Stimulated activated CD8-positive, alpha-beta memory T cell treated with anti-CD3 and anti-CD28 coated beads, Interleukin-4, amount 100 ng/mL, for 1 hour (primary cell): ENCODE measurements at places on chromosomes 5 and 9.

GRCh38 chr5:1507961-1508658, 15.7 kb downstream of the LPCAT1 start:
- no peak for DNase-seq

- DNase-seq = no peak
Observed at GRCh38 chr9:69019808-69020207, 5.9 kb upstream of the PRKACG start.

DNA sequence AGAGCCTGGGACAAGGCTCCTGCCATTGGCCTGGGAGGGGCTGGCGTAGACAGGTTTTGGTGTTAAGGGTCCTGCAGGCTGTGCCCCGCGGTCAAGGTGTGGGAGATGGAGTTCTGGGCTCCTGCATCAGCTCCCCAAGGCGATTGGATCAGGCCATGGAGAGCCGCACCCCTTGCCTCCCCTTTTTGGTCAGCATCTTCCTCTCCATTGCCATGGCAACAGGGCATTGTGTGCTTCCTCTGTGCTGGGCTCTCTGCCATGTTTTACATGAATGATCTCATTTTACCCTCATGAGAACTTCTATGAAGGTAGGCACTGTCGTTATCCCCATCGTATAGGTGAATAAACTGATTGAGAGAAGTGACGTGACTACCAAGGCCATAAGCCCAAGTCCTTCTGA, 344.3 kb upstream of the CLINT1 start:
- DNase-seq = no peak

DNA sequence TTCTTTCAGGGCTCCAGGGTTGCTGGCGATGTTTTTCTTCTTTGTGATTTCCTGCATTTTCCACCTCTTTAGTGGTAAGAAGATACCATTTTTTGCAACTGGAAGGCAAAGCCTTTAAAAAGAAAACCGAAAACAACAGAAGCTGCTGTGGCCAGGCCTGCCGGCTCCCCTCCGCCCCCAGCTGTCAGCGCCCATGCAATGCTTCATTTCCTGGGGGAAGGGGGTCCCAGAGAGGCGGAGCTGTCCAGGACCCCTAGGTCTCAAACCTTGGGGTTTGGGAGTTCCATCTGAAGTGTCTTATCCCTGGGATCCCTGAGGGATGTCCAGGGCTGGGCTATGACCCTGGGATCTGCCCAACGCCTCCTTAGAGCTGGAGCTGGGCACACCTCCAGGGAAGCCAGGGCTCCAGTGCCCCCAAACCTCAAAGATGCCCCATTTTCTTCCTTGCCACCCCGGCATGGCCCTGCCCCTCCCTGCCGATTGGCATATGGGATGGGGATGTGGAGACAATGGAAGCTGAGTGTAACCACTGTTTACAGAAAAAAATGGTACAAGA, 257.2 kb upstream of the MVB12B start:
- DNase-seq = no peak

- no peak for DNase-seq
Observed at GRCh38 chr9:74772121-74772520, 115.6 kb downstream of the TRPM6 start.

GRCh38 chr5:179802950-179803562, 3.6 kb downstream of the MGAT4B start:
- DNase-seq = no peak

DNA sequence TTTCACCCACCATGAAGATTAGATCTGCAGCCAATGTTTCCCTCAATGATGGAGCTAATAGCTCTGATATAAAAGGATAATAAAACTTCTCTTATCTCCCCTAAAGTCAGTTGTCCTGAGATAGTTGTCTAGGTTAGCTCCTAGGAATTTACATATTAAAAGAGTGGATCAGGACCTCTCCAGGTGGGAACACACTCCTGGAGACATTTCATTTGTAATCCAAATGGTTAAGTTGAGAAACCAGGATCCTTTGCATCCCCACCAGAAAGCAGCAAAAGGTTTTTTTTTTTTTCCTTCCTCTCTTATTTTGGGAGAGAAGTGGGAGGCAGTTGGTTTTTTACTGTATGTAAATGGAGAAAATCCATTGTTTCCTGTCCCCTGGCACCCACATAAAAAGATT, 182.5 kb upstream of the FBXL17 start:
- no peak for DNase-seq

DNA sequence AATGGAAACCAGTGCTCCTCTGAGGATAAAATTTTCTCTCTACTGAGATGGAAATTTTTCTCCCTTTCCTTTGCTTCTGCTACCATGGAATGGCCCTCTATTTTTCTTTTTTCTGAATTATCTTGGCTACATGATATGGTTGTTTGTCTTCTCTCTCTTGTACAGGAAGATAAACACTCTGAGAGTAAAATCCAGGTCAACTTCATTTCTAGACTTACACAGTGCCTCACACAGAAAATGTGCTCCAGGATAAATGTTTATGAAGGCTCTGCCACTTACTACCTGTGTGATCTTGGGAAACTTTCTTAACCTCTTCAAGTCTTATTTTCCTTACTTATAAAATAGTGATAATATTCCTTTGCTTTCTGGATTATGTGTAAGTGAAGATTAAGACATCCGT, 153.9 kb downstream of the PRELID2 start:
- DNase-seq = no peak

- no peak for DNase-seq
Observed at GRCh38 chr9:128091144-128091543, 23.1 kb downstream of the SLC25A25 start.

DNA sequence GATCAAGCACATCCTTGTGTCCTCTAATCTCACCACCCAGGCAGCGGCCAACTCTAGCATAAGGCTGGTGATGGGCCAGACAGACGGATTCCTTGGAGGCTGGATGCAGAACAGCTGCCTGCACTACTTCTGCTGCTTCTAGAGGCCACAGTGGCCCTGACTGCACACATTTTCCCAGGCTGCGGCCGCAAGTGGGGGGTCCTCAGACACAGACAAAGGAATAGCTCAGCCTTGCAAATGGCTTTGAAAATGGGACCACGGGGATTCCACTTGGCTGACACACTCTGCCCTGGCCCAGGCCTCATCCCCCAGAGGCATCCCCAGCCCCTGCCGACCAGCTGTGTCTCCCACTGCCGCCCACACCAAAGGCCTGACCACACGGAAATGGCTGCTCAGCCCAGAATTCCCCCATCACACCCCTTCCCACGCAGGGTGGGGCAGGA, 540.8 kb downstream of the BNC2 start:
- no peak for DNase-seq

- DNase-seq = no peak
Observed at GRCh38 chr9:37836386-37836785, 35.8 kb downstream of the DCAF10 start.

DNA sequence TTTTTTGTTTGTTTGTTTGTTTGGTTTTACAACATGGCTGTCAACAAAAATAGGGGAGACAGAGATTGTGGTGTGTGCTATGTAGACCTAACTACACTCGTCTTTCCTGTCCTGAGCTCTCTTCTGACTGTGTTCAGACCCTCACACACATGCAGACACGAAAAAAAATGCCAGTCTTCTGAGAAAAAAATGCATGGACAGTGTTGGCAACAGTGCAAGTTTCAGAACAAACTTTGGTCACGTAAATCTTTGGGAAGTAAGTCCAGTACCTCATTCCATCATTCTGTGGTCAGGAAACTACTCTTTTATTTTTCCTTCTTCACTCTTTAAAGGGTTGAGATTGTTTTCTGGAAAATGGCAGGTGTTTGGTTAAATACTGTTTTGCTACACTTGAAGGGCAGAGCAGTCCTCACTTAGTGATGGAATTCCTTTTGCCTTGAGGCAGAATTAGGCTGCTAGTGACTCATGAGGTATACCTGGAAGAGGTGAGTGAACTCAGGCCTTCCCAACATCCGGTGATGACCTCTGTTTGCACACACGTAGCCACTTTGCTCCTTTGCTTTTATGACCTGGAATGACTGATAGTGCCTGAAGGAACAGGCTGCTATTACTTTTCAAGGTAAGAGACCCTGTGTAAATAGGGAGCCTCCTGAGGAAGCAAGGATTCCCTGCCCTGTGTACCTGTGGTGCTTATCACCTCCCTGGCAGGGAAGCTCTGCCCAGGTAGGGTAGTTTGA, 81.6 kb upstream of the TNFAIP8 start:
- DNase-seq = no peak

DNA sequence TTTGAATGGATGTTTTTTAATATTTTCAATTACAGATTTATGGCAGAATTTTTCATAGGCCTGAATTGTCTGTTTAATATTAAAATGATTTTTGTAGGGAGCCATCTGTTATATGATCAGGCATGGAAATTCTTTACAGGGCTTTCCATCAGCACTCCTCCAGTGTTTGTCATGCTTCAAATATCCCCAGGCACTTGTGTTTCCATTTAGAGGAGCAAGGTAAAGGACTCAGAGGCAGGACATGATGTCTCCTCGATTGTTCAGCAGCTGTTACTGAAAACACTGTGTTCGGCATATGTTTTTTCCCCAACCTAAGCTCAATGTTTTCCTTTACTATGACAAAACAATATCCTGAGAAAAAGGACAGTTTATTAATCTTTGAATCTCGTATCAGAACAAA, 172.3 kb upstream of the RFX3 start:
- DNase-seq = no peak

DNA sequence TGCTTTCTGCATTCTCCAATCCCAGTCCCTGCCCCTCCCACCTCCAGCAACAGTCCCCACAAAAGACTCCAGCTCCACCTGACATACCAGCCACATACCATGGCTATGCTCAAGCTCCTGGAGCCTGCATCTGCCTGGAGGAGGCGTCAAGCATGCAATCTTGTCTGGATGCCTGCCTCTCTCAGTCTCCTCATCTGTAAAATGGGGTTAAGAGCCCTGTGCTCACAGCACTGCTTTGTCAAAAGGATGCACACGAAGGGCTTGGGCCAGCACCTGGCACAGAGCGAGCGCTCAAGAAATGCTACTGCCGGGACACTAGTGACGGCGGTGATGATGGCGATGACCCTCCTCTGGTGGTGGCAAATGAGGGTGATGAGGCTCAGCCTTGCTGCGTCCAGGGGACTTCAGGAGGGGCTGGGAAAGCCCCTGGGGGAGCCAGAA, 202.9 kb upstream of the IER5L start:
- DNase-seq = no peak

DNA sequence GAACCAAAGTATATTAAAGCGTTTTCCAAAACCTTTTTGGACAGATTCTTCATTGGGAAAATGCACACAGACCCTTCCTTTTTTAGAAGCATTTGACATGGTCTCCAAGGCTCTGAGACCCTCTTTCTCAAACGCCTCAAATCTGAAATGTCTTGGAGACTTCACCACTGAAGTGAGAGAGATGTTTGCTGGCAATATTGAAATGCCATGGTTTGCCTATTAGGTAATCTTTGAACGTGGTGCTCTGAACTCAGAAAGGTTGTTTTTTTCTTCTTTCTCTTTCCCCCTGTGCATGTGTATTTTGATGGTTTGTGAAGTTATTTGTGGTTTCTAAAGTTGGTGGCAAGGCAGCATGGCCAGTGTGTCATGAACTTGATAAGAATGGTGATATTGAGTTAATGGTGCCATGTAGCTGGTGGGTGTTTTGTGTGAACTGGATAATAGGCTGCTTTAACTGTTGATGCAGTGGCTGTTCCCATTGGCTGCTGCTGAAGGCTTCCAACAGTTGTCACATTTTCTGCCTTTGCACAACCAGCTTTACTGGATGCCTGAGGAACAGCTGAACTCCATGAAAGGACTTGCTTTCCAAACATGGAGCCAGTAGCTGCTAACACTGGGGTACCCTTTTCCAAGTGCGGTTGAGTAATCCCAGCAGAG, 1.7 kb downstream of the PALM2AKAP2 start:
- DNase-seq = no peak

GRCh38 chr5:86360801-86361200, 256.9 kb upstream of the COX7C start:
- DNase-seq = no peak

DNA sequence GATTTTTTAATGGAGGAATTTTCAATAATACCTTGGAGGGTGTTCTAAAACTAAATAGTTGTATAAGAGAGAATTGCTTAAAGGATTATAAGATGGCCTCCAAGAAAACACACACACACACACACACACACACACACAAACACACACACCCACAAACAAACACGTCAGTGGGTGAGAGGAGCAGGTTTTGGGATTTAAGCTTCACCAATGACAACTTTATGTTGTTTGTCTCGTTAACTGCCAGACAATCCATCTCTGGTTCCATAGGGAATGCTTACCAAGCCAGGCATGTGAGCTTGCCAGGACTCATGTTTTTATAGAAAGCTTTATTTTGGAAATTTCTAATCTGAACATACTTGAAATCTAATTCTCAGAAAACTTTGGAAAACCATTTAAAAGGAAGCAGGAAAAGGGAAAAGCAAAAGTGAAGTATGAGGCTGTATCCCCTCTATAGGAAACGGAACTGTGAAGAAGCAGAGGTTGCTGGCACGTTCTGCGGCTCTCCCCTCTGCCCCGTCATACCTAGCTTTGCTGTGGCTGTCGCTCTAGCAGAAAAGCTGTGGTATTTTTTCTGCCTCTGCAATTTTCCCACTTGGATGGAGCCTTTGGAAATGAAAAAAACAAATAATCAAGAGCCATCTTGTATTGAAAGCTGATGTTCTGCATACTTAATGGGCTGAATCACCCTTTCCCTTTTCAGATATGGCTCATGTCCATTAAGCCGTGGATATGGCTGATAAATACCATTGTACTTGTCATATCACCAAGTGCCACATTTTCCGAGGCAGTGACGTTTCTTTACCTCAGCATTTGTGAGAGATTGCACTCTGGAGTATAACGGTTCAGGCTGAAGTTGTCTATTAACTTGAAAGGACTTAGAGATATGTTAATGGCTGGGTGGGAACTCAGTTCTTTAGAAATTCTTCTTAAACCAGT, 112.7 kb downstream of the NTRK2 start:
- no peak for DNase-seq

DNA sequence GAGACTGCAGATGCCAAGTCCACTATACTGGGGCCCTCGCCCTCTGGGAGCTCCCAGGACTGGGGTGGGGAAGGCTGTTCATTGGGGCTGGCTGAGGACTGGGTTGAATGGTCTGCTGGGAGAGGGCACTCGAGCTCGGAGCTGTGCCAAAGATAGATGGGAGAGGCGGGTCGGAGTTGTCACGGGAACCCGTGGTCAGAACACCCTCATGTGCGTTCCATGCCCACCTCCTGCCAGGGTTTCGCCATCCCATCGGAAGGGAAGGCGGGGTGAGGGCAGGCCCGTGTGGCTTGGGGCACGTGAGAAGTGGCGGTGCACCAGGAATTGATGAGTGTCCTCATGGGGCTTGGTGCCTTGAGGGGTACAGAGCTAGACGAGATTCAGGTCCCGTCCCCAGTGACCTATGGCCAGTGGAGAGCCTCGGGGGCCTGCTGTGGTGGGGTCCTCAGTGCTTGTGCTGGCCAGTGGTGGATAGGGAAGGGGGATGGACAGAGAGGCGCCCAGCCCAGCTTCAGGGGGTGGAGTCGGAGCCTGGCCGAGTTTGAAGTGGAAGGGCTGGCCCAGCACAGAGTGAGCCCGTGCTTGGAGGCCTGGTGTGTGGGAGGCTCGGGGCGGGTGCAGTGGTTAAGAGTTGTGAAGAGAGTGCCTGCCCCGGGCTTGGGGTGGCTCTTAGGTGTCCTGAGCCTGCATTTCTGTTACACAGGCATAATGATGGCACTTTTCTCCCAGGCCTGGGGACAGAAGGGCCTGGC, 4.3 kb downstream of the CACFD1 start:
- DNase-seq = no peak

- no peak for DNase-seq
Observed at GRCh38 chr5:369151-369868, 47.8 kb downstream of the AHRR start.

- DNase-seq = no peak
Observed at GRCh38 chr9:137632230-137633161, 13.7 kb downstream of the EHMT1 start.
